ENCODE measurements at places on chromosomes 3 and 15. TPM values are rescaled to one million over a fixed set of nuclear protein-coding genes. Genes with fewer than 3 reads are reported as not detected.

The IFT57 gene
- total RNA-seq, result 65.6 TPM

The IMPG2 gene
- total RNA-seq, result 0.03 TPM

The UPK1B gene
- not detected for total RNA-seq

The GOLGA6L4 gene
- 0.19 TPM for total RNA-seq

The SLC2A2 gene
- not detected for total RNA-seq

The FBXL2 gene
- 18.2 TPM for total RNA-seq

The SYNPR gene
- total RNA-seq, result 0.59 TPM

The SPATA12 gene
- 0.12 TPM for total RNA-seq

The DPPA2 gene
- total RNA-seq, result 1.2 TPM
